ENCODE measurements at places on chromosomes 2 and 18.

GRCh38 chr18:45691816-45692179, 32.2 kb upstream of the SLC14A1 start:
- no peak for DNase-seq

DNA sequence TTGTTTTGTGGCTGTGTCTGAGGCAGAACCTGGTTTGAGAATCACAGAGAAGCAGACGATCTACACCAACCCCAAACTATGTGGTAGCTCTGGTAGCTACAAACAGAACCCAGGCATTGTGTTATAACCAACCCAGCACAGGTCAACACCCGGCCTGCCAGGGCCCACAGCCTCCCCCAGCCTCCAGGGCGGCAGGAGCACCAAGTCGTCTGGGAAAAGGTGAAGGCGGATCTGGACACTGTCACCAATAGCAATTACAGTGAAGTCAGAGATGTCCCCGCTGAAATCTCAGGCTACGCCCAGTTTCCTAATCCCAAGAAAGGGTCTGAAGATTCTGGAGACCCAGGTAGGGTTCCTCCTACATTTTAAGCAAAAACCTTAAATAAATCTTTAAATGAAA, 3.6 kb downstream of the HJURP start:
- no peak for DNase-seq

DNA sequence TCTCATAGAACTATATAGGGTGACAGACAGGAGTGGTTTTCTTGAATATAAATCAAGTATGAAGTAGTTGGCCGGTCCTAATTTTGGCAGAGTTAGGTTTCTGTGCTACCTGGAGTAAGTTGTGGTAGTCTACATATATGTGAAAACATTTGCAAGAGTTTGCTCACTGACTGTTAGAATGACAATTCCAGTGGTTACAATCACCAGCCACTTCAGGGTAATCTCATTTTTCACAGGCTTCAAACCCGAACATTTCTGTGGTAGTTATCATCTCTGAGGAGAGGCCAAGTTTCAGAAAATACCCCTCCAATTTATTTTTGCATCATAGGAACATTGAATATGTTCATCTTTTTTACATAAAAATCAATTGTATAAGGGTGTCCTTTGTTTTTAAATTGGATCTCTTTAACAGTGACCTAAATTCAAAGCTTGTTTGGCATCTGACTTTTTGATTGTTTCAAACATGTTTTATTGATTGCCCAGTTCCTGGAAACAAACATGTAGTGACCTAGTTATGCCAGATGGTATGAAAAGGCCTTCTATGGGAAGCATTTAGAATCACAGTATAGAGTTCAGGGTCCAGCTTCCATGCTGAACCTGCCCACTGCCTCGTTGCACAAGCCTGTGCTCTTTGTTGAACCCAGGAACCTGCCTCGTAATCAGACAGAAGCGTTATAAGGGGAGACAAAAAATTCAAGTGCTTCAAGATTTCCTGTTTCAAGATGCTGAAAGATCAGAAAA, 250.6 kb downstream of the LTBP1 start:
- DNase-seq: no peak

DNA sequence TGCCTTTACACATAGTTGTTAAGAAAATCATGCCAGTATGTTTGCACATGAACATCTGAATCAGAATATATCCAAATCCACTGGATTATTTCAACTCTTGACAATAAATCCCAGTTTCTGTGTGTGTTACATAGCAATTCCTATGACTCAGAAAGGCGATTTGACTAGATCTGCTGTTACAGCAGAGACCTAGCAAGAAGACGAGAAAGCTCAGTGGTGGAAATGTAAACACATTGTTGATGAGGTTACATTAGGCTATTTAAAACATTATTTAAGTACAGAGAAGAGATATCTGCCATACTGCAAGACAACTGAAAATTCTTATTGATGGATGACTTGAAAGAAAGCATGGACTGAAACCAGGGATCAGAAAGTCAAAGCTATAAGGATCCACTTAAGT, 73.0 kb upstream of the SMIM21 start:
- DNase-seq: no peak

GRCh38 chr18:57754577-57755338, 48.4 kb downstream of the ATP8B1 start:
- no peak for DNase-seq
